ENCODE measurements at places on chromosomes 13 and 19. TPM values are rescaled to one million over a fixed set of nuclear protein-coding genes. Genes with fewer than 3 reads are reported as not detected.

The CEACAM8 gene
- not detected for total RNA-seq

The CSNK1G2 gene
- 57.9 TPM for total RNA-seq

The IFNL1 gene
- not detected for total RNA-seq

The GPI gene
- 348 TPM for total RNA-seq

The SBSN gene
- total RNA-seq = 0.65 TPM

The ALKBH7 gene
- 60.0 TPM for total RNA-seq

The NCAN gene
- not detected for total RNA-seq

The SLAIN1 gene
- total RNA-seq = 0.65 TPM

The WDR87 gene
- not detected for total RNA-seq

The KLK11 gene
- total RNA-seq = not detected

Measured in smooth muscle cell of the umbilical artery (primary cell).